ENCODE measurements at places on chromosomes 11 and 22.

- no peak for DNase-seq
Observed at GRCh38 chr22:20551805-20552442, 44.5 kb downstream of the MED15 start.

GRCh38 chr11:14380125-14380936, 21.3 kb upstream of the RRAS2 start:
- DNase-seq, result no peak

GRCh38 chr22:31085928-31086327, 4.8 kb downstream of the SMTN start:
- DNase-seq, result no peak

- DNase-seq, result no peak
Observed at GRCh38 chr11:29317694-29318093, 699.1 kb downstream of the KCNA4 start.

DNA sequence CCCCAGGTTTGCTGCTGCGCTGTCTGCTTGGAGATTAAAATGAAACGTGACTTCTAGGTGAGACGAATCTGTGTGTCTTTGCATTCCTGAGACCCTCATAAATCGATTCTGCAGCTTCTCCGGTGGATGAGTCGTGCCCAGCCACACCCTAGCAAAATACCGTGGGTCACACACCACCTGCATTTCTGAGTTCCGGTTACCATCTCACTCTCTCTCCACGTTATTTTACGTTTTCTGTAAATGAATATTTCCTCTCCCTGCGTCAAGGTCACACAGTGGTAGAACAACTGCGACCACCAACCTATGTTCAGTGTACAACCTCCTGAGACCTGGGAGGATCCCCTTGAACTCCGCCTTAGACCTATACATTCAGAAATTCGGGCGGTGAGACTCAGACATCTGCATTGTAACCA, 1.1 kb downstream of the YWHAH start:
- DNase-seq, result no peak

- DNase-seq, result no peak
Observed at GRCh38 chr11:61293867-61294716, 1.0 kb downstream of the VWCE start.

GRCh38 chr11:114172055-114172861, 112.7 kb downstream of the ZBTB16 start:
- no peak for DNase-seq

- DNase-seq, result no peak
Observed at GRCh38 chr11:2858995-2859698, 26.4 kb downstream of the CDKN1C start.

- DNase-seq, result no peak
Observed at GRCh38 chr11:3159296-3160190, 5.6 kb downstream of the OSBPL5 start.

DNA sequence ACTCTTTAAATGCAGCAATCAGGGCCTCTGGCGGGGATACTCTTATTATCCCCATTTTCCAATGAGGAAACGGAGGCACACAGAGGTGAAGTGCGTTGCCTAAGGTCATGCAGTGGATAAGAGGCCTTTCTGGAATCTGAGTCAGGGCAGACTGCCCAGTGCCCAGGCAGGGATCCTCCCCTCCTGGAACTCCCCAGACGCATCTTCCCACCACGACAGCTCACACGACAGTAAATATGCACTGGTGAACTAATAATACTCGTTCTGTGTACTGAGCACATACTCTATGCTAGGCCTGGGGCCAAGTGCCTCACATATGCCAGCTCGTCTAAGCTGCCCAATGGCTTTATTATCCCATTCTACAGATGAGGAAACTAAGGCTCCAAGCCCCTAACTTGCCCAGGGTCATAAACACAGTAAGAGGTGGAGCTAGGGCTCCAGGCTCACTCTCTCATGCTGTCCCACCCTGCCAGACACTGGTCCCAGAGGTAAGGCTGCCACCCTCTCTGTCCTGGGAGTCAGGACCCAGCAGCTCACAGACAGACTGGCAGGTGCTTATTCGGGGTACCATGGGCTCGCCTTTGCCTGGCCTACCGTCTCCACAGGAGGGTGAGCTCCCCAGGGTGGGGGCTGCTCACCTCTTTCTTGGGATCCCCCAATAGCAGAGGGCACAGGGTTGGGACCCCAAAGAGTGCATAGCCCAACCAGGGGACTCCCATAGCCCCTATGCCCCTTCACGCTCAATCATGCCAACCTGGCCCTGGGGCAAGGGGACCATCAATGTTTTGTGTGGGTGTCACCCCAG, 2.3 kb downstream of the IL2RB start:
- DNase-seq, result no peak

DNA sequence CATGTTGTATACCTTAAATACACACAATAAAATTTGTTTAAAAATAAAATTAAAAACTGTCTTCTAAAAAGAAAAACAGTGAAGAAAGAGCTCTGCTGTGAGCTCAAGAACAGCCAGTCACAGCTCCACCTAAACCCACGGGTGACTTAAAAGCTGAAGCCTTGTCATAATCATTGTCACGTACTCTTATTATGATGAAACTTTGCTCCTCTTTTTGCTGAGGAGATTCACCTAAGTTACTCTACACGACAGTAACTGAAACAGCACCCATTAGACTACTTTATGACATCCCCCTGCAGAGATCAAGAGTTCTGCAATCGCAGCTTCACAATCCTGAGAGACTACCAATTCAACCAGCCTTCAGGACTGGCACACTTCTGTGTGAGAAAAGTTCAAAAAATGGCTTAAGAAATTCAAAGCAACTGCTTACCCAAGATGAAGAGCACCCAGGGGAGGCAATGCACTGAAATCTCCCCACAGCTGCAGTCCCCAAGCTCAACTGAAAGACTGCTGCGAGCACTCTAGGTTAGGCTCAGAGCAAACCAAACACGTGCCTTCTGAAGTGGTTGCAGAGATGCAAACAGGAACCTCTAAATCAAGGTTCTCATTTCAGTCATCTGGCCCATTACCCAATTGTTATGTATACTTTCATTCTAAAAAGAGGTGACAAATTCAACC, at the start of gene JAML:
JAML (minus strand) TSS at position 501 of the 678 bp plus-strand sequence. CDS start 10,145 bp downstream, outside the sequence.
- peak; percentile 46 for DNase-seq

GRCh38 chr11:10622108-10622507, 53.6 kb upstream of the LYVE1 start:
- no peak for DNase-seq

DNA sequence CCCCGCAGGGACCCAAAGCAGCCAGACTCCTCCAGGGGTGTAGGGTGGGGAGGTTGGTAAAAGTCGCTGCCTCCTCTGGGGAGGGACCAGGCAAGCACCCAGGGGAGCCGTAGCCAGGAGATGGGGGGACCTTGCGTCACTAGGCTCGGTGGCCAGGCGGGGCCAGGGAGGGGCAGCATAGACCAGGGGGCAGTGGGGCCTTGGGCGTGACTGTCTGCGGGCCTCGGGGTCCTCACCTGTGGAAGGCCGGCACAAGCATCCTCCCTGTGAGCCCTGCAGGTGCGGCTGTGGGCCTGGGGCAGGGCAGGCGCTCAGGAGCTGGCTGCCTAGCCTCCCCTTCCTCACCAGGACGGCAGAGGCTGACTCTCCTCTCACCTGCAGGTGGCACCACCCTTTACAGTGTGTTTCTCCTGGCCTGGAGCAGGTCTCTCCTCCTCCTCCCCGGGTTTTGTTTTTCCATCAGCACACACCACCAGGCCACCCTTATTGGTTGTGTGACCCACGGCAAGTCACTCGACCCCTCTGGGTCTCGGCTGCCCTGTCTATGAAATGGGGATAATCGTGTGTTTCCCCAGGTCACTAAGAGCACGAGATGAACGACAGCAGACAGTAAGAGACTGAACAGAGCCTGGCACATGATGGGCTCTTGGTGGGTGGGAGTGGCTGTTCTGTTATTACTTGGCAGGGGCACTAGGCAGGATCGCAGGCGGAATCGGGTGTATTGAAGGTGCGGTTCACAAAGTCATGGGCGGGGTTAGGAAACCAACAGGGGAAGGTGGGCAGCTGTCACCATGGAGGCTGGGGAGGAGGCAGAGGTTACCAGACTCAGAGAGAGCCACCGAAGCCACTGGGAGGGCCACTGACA, 52.7 kb downstream of the FLRT1 start:
- DNase-seq, result no peak

DNA sequence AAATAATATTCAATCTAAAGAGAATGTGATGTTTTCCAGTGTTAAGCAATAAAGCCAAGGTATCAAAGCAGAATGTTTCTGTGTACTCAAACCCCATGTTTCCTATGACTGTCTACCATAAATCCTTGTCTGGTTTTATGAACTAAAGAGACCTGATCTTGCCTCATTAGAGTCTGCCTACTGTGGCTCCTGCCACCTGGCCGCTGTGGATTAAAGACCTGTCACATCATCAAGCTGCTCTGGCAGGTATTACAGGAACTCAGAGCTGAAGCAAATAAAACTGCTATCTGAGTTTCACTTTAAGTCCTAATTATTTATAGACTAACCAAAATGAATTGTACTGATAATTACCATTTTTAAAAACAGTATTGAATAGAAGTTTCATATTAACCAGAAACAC, 207.8 kb upstream of the CCDC90B start:
- DNase-seq, result no peak

DNA sequence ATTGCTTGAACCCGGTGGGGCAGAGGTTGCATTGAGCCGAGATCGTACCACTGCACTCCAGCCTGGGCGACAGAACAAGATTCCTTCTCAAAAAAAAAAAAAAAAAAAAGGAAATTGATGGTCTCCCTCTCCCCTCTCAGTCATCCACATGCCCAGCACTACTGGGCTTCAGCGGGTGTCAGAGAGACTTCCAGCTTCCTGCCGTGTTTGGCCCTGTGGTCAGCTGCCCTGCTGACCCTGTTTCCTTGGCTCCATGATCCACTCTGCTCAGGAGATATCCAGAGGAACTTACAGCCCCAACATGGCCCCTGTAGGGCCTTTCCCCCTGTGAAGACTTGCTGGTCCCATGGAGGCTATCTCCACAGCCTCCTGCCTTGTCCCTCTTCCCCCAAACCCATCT, 6.1 kb upstream of the PNPLA3 start:
- no peak for DNase-seq

DNA sequence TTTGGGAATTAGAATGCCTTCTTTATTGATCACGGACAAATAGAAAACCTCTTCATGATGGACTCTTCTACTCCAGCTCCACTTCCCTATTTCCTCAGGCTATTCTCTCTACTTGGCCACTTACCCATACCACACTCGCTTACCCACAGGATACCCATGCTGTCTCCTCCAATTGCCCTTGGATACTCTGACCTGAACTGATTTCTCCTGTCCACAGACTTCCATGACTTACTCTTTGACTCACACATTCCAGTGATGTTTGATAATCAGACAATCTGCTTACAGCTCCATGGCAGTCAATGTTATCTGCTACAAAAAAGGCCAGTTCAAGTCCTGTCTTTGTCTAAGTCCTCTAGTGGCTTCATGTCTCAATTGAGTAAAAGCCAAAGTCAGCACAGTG, 292.0 kb upstream of the CTSC start:
- DNase-seq, result no peak

Measured in activated T-helper 1 cell treated with Interleukin-2 at 50 U/mL for 16 hours (primary cell).